ENCODE measurements at places on chromosomes 2 and 18.
A peak's percentile ranks its signal among the peaks of the same experiment; 100 is the strongest.

- DNase-seq: no peak
Observed at GRCh38 chr2:229653531-229653930, 60.8 kb downstream of the DNER start.

- no peak for DNase-seq
Observed at GRCh38 chr2:214629875-214630274, 179.6 kb downstream of the BARD1 start.

GRCh38 chr2:152061383-152061782 is 37.5 kb downstream of the CACNB4 start:
- no peak for DNase-seq

- no peak for DNase-seq
Observed at GRCh38 chr18:57426187-57426586, 9.0 kb upstream of the ONECUT2 start.

DNA sequence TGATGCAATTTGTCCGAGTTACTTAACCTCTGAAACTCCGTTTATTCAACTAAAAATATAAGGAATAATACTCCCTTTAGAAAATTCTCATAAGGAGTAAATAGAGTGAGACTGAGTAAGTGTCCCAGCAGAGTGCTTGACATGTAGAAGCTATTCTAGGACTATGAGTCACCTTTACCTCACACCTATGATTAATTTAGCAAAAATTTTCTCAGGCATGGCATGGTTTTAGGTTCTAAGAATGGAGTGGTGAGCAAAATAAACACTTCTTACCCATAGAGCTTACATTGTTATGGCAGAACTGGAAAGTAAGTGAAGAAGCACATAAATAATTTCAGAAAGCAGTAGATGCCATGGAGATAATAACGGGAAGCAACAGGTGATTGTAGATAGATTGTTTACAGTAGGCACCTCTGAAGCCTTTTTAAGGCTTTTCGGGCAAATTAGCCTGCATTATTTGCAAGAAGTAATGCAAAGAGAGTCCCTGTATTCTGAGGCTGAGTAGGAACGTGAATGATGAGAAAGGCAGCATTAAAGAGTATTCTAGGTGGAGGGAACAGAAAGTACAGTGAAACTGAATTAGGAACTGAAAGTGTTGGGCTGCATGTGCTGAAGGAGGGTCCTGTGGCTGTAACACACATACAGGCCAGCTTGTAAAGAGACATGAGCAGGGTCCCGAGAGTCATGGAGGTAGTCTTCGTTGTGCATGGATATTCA is 209.2 kb downstream of the ZNF407 start:
- DNase-seq: no peak

DNA sequence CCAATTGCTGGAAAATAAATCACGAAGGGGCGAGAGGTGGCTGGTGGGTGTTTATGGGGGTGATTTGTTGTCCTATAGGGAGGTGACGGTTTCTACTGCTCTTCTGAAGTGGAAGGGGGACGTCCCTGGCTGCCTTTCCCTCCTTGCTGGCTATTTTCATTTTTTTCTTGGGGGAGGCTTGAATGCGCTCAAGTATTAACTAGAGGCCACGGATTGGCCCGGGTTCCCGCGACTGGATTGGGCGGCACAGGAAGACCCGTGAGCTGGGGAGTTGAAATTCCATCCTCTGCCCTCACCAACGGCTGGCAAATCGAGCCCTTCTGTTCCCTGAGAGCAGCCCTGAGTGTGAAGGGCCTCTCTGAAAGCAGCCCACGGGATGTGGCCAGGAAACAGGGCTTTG is 176.5 kb upstream of the SPRED2 start:
- DNase-seq: no peak

DNA sequence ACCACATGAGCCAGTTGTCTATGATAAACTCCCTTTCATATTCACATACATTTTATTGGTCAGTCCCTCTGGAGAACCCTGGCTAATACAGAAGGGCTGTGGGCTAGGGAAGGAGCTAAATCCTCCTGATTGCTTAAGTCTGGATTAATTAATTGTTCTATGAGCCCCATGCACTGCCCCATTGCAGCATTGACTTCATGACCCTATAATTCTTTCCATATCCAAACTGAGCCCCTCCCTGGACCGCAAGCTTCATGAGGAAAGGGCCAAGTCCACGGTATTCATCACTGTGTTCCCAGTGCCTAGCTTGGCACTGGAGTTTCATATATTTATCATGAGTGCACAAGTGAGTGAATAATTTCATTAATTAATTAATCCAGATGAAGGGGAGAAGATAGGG is 124.0 kb downstream of the MBD2 start:
- DNase-seq: no peak

DNA sequence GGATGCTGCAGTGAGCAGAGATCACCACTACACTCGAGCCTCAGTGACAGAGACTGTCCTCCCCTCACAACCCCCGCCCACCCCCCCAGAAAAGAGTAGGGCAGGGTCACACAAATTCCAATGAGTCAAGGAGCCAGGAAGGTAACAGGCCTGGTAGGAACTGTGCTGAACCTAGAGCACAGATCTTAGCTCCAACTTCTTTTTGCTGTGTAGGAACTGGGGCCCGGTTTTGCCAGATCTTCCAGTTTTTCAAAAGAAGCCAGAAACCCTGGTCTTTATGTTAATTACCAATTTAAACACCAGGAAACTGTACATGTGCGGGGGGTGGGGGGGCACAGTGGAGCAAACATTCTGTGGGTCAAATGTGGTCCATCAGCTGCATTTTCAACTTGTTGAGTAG is 71.0 kb downstream of the PRPF40A start:
- no peak for DNase-seq

- no peak for DNase-seq
Observed at GRCh38 chr2:21269382-21269781, 145.6 kb downstream of the TDRD15 start.

GRCh38 chr2:146246736-146247523 is 1597.9 kb upstream of the ACVR2A start:
- DNase-seq: no peak

- DNase-seq: no peak
Observed at GRCh38 chr2:233656443-233656842, 15.3 kb upstream of the UGT1A9 start.

GRCh38 chr18:35474884-35475283 is 22.9 kb downstream of the INO80C start:
- DNase-seq: no peak

- no peak for DNase-seq
Observed at GRCh38 chr2:185188656-185189055, 549.9 kb upstream of the FSIP2 start.

DNA sequence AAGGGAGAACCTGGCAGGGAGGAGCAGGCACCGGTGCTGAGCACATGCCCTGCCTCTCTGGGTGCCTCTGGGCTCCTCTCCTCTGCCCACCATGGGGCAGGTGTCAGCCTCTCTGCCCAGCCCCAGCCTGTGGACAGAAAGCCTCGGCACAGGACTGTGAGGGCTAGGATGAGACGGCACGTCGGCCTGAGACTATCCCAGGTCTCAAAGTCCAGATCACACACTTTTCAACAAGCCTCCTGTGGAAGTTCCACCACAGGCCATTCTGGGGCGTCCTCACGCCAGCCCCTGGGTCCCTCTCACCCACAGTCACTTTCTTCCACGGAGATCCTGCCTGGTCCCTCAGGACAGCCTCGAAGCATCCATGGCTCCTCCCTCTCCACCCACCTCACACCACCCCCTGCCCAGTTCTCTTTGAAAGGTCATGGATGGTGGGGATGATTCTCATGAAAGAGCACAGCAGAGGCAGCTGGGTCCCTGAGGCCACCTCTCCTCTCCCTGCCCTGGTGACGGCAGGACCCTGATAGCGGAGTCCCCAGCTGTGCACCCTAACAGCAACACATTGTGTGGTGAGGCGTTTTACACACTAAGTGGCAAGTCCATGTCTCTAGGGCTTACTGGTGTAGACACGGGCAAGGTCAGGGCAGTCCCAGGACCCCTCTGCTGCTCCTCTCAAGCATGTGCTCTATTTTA is 569.4 kb upstream of the SALL3 start:
- no peak for DNase-seq

DNA sequence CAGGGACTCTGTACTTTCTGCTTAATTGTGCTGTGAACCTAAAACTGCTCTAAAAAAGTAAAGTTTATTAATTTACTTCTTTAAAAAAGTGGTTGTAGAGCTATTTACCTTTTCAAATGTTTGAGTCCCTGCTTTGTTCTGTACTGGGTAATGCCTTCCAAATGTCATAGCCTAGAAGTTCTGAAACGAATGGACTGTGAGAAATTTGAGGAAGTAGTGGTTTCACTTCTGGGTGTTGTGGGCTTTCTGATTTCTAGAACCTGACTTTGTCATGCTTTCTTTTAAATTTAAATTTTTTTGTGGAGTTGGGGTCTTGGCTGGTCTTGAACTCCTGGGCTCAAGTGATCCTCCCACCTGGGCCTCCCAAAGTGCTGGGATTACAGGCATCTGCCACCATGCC is 44.6 kb downstream of the SMAD4 start:
- DNase-seq: no peak

- DNase-seq: no peak
Observed at GRCh38 chr2:44553456-44553855, 191.7 kb downstream of the CAMKMT start.

DNA sequence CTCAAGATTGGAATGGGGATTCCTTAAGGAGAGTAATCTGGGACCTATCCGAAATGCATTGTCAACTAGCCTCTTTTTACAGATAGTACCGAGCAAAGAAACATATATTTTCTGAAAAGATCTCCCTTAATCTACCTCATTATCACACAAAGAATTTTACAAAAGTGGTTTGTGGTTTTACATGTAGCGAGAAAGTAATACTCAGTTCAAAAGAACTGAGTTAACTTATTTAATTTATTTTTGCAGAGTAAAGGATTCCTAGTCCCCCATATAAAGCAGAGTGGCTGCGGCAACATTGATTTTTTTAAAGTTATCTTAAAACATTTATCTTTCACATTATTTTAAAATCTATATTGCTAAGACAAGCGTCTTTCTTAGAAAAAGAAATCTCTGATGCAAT is 15.9 kb upstream of the SOS1 start:
- DNase-seq: peak; percentile 47

DNA sequence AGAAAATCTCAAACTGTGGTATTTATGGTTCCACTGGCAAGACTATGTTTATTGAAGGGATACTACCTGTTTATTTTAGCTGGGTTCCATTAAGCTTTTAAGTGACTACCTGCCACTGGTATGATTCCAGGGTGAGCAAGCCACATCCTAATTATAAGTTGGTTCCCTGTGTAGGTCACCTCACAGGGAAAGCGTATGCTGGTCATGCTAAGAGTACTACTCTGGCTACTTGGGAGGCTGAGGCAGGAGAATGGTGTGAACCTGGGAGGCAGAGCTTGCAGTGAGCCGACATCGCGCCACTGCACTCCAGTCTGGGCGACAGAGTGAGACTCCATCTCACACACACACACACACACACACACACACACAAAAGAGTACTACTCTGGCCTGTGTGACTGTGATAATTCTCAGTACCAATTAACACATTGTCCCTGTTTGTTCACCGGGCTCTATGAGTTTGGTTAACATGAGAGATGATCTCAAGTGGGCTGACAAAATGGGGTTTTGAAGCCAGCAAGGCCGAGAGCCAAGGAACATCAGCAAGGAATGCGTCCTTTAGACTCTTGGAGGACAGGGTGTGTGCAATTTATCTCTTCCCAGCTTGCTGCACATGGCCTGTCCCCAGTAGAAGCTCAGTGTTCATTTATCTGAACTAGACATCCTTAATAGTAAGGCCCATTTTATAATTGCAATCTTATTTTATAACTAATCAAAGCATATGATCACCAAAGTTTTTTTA is 15.2 kb upstream of the ITSN2 start:
- no peak for DNase-seq

GRCh38 chr18:76476665-76477561 is 18.1 kb downstream of the ZNF516 start:
- DNase-seq: no peak

GRCh38 chr2:53787614-53788289 is 908 bp downstream of the ERLEC1 start:
- no peak for DNase-seq

DNA sequence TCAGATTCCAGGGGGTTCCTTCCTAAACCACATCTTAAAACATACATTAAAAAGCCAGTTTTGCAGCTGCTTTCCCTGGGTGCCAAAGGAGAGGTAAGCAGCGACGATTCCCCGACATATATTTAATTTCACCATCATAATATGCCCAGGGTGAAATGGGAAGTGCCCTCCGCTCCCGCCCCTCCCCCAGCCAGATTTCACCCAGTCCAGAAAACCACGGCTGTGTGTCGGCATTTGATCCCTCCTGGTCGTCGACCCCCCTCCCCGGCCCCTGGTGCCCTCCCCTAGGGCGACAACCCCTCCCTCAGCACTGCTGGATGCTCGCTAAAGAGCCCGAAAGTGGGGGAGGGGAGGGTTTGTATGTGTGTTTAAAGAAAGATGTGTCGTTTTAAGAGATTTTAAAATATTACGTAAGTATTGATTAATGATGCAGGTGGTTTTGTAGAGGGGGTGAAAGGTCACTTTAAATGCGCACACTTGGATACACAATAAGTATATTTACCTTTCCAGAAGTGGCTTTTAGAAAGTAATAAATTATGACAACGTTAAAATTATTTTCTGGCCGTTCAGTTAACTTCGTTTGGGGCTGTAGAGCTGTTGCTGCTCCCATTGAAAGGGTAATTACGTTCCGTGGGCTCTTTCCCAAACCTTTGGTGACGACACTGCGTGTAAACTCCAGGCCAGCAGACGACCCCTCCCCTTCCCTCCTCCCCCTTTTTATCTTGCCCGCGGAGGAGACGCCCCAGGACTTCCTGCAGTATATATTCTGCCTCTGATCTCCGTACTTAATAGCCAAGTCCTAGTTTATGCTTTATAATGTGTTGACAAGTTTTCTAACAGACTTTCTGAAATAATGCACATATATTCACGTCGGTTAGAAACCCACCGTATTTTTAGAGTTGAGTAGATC is 3.4 kb upstream of the BCL11A start:
- no peak for DNase-seq

DNA sequence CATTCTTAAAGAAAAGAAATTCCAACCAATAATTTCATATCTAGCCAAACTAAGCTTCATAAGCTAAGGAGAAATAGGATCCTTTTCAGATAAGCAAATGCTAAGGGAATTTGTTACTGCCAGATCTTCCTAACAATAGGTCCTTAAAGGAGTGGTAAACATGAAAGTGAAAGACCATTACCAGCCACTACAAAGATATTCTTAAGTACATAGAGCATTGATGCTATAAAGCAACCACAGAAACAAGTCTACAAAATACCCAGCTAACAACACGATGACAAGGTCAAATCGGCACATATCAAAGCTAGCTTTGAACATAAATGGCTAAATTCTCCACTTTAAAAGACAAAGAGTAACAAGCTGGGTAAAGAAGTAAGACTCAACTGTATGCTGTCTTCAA is 188.9 kb upstream of the RPRM start:
- no peak for DNase-seq
